ENCODE measurements at places on chromosomes 12 and 14.
A peak's percentile ranks its signal among the peaks of the same experiment; 100 is the strongest.

GRCh38 chr14:69692594-69692993, 74.3 kb upstream of the SRSF5 start:
- DNase-seq = no peak

- no peak for DNase-seq
Observed at GRCh38 chr12:52946797-52947547, 1.9 kb upstream of the KRT18 start.

DNA sequence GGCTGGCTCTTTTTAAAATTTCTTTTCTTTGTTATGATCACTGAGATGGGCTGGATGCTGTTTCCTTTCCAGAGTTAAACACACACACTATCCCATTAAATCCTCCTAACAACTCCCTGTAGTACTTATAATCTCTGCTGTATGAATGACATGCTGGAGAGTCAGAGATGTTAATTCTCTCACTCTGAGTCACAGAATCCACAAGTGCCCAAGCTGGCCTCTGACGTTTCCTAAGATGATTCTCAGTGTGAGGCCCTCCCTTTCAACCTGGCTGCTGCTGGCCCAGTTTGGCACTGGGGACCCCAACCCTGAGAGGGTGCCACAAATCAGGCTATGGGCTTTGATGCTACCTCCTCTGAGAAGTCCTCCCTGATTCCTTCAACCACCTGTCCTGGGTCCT, 5.4 kb downstream of the NOS1 start:
- no peak for DNase-seq

GRCh38 chr12:106945261-106945851, 10.4 kb upstream of the TMEM263 start:
- DNase-seq = no peak

DNA sequence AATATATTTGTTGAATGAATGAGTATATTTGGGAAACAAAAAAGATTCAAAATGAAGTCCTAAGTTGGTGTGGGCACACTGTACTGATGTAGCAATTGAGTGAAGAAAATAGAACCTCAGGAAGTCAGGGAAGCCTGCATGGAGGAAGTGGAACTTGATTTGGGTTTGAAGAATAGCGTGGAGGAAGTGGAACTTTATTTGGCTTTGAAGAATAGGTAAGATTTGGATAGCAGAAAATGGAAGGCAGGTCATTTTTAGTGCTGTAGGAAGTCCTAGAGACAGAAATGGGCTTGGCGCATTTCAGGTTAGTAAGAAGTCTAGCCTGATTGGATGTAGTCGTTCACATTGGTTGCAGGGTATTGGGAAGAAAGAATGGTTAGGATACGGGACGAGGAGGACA, 5.4 kb downstream of the C12orf75 start:
- DNase-seq = no peak

- no peak for DNase-seq
Observed at GRCh38 chr12:101829639-101830366, 956 bp downstream of the GNPTAB start.

GRCh38 chr14:85536833-85537190, 6.9 kb downstream of the FLRT2 start:
- no peak for DNase-seq

GRCh38 chr12:1916371-1917171, 1.9 kb downstream of the CACNA2D4 start:
- DNase-seq = no peak

DNA sequence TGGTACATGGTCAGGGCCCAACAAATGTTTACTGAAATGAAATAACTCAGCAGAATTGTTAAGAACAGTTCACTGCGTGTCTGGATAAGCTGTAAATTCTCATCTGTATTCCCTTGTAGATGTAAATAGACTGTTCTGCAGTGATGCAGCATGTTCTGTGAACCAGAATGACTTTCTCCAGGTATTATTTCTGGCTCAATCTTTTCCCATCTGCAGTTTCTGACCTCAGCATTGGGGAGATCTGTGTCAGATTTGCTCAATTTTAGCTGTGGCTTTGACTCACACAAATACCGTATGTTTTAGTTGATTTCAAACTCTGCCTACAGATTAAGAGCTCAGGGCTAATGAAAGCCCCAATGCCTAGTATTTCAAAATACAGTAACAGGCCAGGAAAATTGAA, 49.2 kb upstream of the DICER1 start:
- DNase-seq = no peak

DNA sequence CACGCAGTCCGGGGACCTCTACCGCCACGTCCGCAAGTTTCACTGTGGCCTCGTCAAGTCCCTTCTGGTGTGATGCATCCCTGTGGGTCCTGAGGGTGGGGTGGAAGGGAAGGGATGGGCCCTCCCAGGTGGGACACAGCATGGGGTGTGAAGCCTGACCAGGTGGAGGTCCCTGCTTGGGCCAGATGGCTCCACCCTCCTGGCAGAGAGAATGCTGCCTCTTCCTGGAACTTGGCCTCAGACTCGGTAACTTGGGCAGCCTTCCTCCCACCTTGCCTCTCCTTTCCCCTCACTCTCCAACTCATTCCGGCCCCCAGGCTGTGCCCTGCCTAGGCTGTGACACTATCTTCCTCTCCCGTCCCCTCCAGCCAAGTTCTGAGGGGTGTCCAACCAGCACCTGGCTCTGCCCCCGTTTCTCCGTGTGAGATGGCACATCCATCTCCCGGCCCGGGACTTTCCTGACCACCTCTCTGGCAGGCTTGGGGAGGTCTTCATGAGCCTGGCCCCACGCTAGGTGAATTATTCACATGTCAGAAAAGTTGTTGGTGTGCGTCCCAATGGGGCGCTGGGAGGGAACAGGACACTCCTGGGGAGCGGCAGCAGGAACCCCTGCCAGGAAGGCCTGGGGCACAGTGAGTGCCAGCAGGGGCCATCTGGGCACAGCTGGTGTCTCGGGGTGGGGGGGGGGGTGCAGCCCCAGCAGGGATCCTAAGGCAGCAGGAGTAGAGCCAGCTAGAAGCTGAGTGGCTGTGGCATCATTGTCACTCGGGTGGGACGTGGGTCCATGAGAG, 1.7 kb downstream of the ZBTB42 start:
- no peak for DNase-seq

- no peak for DNase-seq
Observed at GRCh38 chr12:22310709-22311108, 23.8 kb downstream of the ST8SIA1 start.

DNA sequence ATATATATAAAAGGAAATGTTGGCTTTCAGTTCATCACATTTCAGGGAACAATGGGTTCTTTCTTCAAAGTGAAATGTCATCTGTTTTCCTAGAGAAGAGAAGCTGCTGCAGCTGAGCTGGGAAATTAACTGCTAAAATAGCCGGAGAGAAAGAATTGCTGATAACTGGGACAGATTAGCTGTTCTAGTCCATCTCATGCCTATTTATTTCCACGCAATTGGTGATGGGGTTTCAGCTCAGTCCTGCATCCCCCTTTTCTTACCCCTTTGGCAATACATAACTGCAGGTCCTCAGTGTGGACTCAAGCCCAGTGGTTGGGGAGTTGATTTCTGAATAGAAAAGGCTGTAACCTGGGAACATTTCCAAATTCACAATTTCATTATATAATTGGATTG, 436.9 kb upstream of the TMEM132C start:
- no peak for DNase-seq

DNA sequence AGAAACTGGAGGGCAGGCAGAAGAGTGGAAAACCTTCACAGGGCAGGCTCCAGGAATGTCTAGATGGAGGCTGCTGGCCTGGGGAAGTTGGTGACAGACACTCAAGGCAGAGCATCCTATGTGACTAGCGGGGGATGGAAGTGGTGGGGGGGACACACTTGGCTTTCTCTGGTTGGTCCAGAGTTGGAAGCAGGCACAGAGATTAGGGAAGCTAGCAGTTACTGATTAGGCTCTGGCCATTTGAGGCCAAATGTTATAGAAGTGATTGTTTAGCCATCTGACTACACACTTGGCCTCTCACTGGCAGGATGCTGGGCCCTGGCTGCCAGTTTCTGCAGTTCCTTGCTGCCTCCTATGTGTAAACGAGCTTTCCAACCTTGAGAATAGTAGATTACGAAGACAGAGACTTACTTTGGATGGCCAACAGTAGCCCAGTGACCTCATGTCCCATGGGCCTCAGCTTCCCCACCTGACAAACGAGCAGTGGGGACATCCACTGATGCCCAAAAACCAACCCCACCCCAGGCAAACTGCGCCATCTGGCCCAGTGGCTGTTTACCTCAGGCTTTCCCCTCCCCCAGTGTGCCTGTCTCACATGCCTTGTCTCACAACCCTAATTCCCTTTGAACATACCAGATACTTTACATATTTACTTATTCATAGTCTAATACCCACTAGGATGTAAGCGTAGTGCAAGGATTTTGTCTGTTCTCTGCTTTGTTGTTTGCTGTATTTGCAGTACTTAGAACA, 102.7 kb downstream of the PAPLN start:
- DNase-seq = no peak

- DNase-seq = no peak
Observed at GRCh38 chr12:115840159-115840558, 437.3 kb downstream of the MED13L start.

- peak; percentile 67 for DNase-seq
Observed at GRCh38 chr14:64778104-64778754, 74.0 kb downstream of the PLEKHG3 start.

All from gastrocnemius medialis (tissue), 4 donors.